ENCODE measurements at places on chromosomes 3 and 15. TPM values are rescaled to one million over a fixed set of nuclear protein-coding genes. Genes with fewer than 3 reads are reported as not detected.

VEPH1 gene
- polyA plus RNA-seq = 0.27 TPM

MRAS gene
- polyA plus RNA-seq = 43.8 TPM

ZIC4 gene
- 0.10 TPM for polyA plus RNA-seq

RLBP1 gene
- polyA plus RNA-seq = not detected

ZNF35 gene
- polyA plus RNA-seq = 13.7 TPM

VPS8 gene
- 28.9 TPM for polyA plus RNA-seq

GRCh38 chr3:49727924-49728361 is 4.2 kb upstream of the GMPPB start:
- no peak for DNase-seq

DNA sequence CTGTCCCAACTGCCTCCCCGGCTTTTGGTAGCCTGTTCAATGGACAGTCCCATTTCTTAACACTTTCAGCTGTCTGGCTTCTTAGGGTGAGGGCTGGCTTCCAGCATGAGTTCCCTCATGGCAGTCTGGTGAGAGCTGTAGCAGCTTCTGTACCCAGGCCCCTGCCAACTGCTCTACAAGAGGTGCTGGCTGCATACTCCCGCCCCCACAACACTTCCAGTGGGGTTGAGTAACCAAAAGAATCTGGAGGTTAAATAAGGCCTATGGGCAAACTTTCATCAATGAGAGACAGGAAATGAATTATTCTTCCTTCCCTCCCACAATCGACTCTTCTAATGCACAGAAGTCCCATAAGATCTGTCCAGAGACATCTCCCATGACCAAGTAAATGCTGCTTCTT is 145.0 kb downstream of the NEK10 start:
- DNase-seq = peak; percentile 71

GRCh38 chr3:58746758-58747157 is 80.2 kb upstream of the FAM3D start:
- no peak for DNase-seq

- DNase-seq = no peak
Measured at GRCh38 chr15:99507016-99507503, 58.7 kb upstream of the MEF2A start.

DNA sequence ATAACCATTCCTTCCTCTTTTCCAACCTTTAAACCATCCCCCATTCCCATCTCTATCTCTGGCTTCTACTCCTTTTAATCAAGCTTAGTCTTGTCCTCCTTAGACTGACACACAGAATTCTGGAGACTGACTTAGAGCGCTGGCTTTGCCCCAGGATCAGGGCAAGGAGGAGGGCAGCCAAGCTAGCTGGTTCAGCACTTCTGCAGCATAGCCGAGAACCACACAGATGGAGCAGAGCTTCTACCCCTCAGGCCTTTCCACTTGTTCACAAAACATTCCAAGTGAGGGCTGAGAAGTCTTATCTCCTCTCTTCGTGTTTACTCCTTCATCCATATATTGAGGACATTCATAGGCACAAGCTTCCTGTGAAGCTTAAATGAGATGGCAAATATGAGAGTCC is 246.5 kb upstream of the PEX5L start:
- no peak for DNase-seq

- DNase-seq = peak; percentile 28
Measured at GRCh38 chr15:58923696-58924300, 9.7 kb downstream of the SLTM start.

GRCh38 chr15:98408231-98408630 is 240.1 kb upstream of the IGF1R start:
- DNase-seq = no peak

GRCh38 chr15:75233504-75234190 is 24.5 kb upstream of the GOLGA6C start:
- peak; percentile 10 for DNase-seq

DNA sequence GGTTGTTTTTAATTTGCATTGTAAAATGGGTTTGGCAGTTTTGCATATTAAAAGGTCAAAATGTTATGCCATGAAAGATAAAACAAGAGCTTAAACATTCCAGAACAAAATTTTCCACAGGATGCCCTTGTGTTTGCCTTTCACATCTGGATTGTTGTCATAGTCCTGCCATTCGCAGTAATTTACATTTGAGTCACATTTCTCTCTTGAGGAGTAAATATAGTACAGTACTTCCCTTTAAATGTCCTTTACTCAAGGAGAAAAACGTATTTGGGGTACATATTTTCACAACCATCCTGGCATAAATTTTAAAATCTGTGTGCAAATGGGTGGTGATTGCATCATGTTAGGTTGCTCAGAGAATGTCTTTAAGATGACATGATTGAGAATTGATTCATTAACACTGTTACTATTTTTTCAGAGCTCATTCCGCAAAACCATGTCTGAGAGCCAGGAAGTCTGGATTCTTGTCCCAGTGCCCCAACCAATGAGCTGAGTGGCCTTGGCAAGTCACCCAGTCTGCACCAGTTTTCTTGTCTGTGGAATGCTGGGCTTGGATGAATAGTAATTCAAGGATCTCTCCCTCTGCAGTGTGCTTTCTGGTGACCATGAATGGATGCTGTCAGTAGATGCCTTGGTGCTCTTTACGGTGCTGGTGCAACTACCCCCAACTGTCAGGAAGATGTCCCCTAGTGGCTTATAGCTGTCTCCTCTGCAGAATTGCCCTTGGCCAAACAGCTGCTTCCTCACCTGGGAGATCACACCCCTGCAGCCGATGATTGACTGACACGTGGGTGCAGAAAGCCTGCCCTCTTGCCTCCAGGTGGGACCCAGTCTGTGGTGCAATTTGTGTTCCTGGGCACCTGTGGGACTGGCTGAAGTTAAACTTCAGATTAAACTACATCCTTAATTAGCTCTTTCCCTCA is 43.0 kb downstream of the ABHD5 start:
- DNase-seq = no peak

GRCh38 chr3:22399566-22399965 is 648.6 kb upstream of the ZNF385D start:
- DNase-seq = no peak

DNA sequence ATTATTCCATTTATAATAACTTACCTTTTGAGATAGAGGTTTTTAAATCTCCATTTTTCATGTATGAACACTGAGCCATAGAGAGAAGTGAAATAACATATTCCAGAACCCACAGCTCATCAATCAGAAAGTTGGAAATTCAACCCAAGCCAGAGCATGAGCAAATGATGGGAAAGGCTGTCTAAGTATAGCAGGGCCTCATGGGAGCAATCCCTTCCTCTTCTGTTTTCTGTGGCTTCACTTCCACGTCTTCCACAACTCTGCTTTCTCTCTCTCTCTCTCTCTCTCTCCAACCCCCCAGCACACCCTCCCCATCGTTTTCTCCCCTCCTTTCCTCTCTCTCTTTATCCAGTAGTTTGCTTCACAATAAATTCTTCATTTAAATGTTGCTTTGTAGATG is 14.8 kb upstream of the IL1RAP start:
- DNase-seq = no peak

DNA sequence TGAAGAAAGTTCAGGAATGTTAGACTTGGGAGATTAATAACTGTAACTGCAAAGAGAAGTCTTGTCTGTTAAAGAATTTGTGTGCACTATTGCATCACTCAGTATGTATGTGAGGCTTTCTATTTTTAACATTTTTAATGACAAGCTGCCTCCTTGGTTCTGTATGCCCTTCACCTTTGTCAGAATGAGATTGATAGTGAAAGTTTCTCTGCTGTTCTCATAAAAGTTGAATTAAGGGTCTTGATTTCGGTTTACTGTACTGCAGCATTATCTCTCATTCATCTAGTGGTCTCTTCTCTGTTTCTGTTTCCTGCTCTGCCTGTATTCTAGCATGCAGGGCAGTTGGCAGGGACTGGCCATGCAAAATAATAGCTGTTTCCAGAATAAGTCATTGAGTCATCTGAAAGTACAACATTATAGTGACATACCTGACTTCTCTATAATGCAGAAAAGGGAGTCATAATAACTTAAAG is 454.9 kb downstream of the IL5RA start:
- no peak for DNase-seq

DNA sequence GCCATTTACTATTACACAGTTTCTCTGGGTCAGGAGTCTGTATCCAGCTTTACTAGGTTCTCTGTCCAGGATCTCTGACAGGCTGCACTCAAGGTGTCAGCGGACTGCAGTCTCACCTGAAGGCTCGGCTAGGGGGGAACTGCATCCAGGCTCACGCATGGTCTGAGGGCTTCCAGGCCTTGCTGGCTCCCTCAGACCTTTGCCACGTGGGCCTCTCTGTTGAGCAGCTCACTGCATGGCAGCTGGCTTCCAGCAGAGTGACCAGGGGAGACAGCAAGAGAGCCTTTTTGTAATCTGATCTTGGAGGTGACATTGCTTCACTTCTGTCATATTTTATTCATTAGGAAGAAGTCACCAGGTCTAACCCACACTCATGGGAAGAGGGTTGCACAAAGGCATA is 152.3 kb downstream of the CACNA2D3 start:
- DNase-seq = no peak

- no peak for DNase-seq
Measured at GRCh38 chr15:52018244-52018643, 775 bp upstream of the MAPK6 start.

- DNase-seq = no peak
Measured at GRCh38 chr3:42355612-42356011, 54.8 kb downstream of the LYZL4 start.

DNA sequence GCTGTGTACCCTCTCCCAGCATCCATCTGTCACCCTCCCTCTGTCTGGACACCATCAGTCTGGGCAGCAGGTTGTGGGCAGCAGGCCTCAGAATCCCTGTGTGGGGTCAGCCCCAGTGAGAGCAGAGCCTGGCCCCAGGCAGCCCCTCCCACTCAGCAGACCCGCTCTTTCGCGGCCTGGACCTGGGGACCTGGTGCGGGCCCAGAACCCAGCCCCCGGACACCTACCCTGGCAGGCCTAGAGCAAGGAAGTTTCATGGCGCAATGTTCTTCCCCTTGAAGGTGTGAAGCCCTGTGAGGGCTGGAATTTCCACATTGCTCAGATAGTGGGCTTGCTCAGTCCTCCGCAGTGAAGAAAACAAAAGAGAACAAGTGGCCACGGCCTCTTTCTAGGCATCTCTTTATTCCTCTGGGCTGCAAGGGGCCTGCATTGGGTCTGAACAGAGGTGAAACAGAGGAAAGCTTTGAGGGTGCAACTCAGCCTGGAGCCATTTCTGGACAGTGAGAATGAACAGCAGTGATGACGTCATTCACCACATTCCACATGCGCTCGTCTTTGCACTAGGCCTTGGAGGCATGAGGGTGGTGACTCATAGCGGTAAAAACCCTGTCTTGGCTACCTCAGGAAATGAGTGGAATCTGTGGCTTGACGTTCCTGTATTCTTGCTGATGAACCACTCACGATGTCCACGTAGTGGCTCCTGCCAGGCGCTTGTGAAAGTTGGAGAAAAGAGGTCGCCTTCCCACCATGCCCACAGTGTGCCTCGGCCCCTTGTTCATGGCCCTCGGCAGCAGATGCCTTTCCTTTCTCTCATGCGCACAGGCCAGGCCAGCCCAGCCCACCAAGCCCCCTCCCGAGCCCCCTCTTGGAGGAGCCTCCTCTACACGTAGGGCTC is 66.1 kb downstream of the SLC30A4 start:
- DNase-seq = no peak

- no peak for DNase-seq
Measured at GRCh38 chr15:61811952-61812351, 248.3 kb downstream of the VPS13C start.
